ENCODE measurements at places on chromosomes 11 and 22. TPM values are rescaled to one million over a fixed set of nuclear protein-coding genes. Genes with fewer than 3 reads are reported as not detected.

The MS4A15 gene
- total RNA-seq: not detected

The FAR1 gene
- total RNA-seq: 100 TPM

The XKR3 gene
- total RNA-seq: not detected

The NNMT gene
- 442 TPM for total RNA-seq

The CARD18 gene
- total RNA-seq: not detected

The OR2AT4 gene
- total RNA-seq: not detected

The MAP6 gene
- total RNA-seq: 0.58 TPM

- no peak overlapping the region for H3K27ac ChIP-seq
- DNase-seq: no peak
- H3K27me3 ChIP-seq: no peaks in the 10 kb centered on the region
These were observed 15.4 kb downstream of the PRR14L start for GRCh38 chr22:31734512-31734911.

- no peak overlapping the region for H3K4me3 ChIP-seq
- H3K36me3 ChIP-seq: peaks cover 14% of the 10 kb centered on the region
- peaks cover 10% of the 10 kb centered on the region for H3K4me1 ChIP-seq
- H3K27ac ChIP-seq: no peak overlapping the region
These were observed 8.3 kb upstream of the MIEF1 start for GRCh38 chr22:39493759-39494158.

GRCh38 chr11:118275176-118275575 lies 11.1 kb upstream of the MPZL2 start:
- H3K4me3 ChIP-seq: no peak overlapping the region
- H3K27me3 ChIP-seq: peaks cover 14% of the 10 kb centered on the region
- no peak for DNase-seq
- H3K27ac ChIP-seq: peak overlapping the region; percentile 86

- no peak for DNase-seq
- H3K36me3 ChIP-seq: no peaks in the 10 kb centered on the region
- H3K4me3 ChIP-seq: no peak overlapping the region
- H3K4me1 ChIP-seq: peaks cover 25% of the 10 kb centered on the region
- no peaks in the 10 kb centered on the region for H3K27me3 ChIP-seq
- H3K27ac ChIP-seq: no peak overlapping the region
These were observed 390.6 kb downstream of the AASDHPPT start for GRCh38 chr11:106468086-106468485.

- peaks cover 20% of the 10 kb centered on the region for H3K4me1 ChIP-seq
- H3K27ac ChIP-seq: peak overlapping the region; percentile 95
- H3K27me3 ChIP-seq: no peaks in the 10 kb centered on the region
- H3K4me3 ChIP-seq: peak overlapping the region; percentile 96
- peaks cover 1% of the 10 kb centered on the region for H3K36me3 ChIP-seq
These were observed 516 bp downstream of the VPS26B start for GRCh38 chr11:134224710-134225664.

DNA sequence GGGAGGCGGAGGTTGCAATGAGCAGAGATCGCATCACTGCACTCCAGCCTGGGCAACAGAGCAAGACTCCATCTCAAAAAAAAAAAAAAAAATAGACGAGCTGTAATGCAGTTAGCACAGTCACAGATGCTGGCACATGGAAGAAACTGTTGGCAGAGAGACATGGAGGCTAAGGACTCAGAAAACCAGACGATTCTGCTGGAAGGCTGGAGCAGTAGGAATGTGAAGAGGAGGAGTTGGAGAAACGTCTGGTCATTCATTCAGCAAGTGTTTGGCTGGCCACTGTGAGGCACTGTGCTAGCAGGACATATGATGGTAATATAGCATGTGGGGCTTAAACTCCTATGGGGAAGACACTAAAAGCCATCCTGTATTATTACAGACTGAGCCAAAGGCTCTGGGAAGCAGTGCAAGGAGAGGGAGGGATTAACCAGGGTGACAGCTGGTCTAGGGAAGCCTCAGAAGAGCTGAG lies 5.0 kb downstream of the UQCR10 start:
- H3K4me1 ChIP-seq: peaks cover 21% of the 10 kb centered on the region
- DNase-seq: peak; percentile 39
- peaks cover 26% of the 10 kb centered on the region for H3K36me3 ChIP-seq

- no peaks in the 10 kb centered on the region for H3K27me3 ChIP-seq
- peaks cover 44% of the 10 kb centered on the region for H3K36me3 ChIP-seq
These were observed 53.1 kb downstream of the ZBTB44 start for GRCh38 chr11:130261571-130261970.

GRCh38 chr11:77819921-77820564 lies 479 bp downstream of the RSF1 start:
- no peaks in the 10 kb centered on the region for H3K36me3 ChIP-seq
- H3K27me3 ChIP-seq: no peaks in the 10 kb centered on the region
- peak; percentile 85 for DNase-seq
- H3K27ac ChIP-seq: peak overlapping the region; percentile 97
- H3K4me3 ChIP-seq: peak overlapping the region; percentile 99

DNA sequence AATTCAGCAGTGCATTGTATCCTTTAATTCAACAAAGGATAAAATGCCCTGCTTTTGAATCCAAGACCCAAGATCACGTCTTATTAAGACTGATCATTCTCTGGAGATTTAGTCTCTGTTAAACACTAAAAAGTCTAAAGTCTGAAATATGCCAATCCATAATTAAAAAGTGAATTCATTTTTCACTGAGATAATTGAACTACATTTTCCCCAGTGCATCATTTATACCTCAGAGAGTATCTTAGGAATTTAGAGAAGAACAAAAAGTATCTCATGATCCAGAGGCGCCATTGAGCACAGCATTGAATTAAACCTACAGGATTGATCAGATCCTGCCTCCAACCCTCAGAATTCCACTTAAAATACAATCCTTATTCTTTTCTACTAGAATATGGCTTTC lies 5.4 kb downstream of the OR5AP2 start:
- no peaks in the 10 kb centered on the region for H3K36me3 ChIP-seq
- H3K4me1 ChIP-seq: no peaks in the 10 kb centered on the region
- no peak overlapping the region for H3K4me3 ChIP-seq
- no peak overlapping the region for H3K27ac ChIP-seq

GRCh38 chr22:17795661-17796548 lies 21.6 kb upstream of the BID start:
- peaks cover 1% of the 10 kb centered on the region for H3K36me3 ChIP-seq
- H3K27me3 ChIP-seq: no peaks in the 10 kb centered on the region
- H3K4me1 ChIP-seq: peaks cover 12% of the 10 kb centered on the region
- DNase-seq: no peak
- H3K4me3 ChIP-seq: no peak overlapping the region
- no peak overlapping the region for H3K27ac ChIP-seq

- H3K4me1 ChIP-seq: peaks cover 36% of the 10 kb centered on the region
- no peaks in the 10 kb centered on the region for H3K36me3 ChIP-seq
- H3K27me3 ChIP-seq: no peaks in the 10 kb centered on the region
These were observed at the start of gene DAGLA for GRCh38 chr11:61679893-61680621. TSS of gene DAGLA (plus strand) at chr11:61680391. CDS start at chr11:61720156, 39,765 bp downstream.

DNA sequence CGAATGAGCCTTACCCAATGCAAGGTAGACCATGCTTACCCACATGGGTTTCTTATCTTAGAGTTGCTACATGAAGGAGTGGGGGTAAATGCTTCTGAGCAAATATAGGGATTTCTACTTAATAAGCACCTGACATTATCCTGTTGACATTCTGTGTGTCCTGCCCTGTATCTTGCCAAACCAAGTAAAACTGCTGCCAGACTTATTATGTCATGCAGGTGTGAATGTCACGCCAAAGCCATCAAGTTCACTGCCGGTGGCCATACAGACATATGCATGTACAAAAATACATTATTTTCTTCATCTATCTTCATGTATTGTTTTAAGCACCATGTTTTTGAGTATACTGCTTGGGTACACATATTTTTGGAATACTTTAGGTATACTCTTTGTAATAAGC lies 70.2 kb downstream of the NOX4 start:
- no peak for DNase-seq
- no peak overlapping the region for H3K27ac ChIP-seq
- H3K36me3 ChIP-seq: no peaks in the 10 kb centered on the region
- no peaks in the 10 kb centered on the region for H3K4me1 ChIP-seq

DNA sequence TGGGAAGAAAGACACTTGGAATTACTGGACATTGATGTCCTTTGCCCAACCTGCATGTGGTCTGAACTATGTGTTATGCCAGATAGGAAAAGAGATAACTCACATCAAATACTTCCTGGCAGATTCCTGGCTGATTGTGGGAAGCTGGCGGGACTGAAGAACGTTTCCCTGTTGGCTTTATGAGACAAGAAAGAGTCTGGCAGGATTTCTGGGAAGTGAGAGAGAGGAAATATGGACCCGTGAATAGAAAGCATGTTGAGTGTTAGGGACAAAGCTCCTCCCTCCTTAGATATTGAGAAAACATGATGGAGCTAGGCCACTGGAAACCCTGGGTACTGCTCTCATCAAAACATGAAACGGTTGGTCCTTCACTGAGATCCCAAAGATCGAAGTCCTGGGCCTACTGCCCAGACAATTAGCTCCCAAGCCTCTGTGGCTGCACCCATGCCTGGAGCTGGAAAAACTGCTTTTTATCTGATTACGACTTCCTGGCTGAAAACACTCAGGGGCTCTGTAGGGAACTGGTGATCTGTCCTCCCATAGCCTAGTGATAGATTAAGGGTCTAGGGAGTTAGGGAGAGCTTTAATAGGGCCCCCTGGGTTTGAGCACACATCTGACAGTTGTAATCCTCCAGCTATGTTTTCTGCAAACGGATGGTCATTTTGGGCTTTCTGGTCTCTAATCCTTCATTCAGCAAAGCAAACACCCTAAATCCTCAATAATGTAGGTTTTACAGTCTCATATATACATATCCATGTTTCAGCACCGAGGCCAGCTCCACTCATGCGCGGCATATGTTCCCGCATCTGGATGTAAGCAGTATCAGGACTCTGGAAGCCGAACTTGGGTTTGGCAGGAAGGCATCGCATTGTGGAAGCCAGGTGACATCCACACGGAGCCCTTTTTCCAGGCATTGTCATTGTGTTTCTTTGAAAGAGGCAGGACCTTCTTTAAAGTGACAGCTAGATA lies 6.1 kb upstream of the B3GAT1 start:
- H3K27ac ChIP-seq: no peak overlapping the region
- H3K27me3 ChIP-seq: no peaks in the 10 kb centered on the region
- peaks cover 6% of the 10 kb centered on the region for H3K4me1 ChIP-seq
- no peak for DNase-seq

All from stomach (tissue), 19 donors.